ENCODE measurements at places on chromosomes 1 and 21.

- DNase-seq: no peak
Measured at GRCh38 chr21:36852293-36852692, 114.2 kb downstream of the HLCS start.

DNA sequence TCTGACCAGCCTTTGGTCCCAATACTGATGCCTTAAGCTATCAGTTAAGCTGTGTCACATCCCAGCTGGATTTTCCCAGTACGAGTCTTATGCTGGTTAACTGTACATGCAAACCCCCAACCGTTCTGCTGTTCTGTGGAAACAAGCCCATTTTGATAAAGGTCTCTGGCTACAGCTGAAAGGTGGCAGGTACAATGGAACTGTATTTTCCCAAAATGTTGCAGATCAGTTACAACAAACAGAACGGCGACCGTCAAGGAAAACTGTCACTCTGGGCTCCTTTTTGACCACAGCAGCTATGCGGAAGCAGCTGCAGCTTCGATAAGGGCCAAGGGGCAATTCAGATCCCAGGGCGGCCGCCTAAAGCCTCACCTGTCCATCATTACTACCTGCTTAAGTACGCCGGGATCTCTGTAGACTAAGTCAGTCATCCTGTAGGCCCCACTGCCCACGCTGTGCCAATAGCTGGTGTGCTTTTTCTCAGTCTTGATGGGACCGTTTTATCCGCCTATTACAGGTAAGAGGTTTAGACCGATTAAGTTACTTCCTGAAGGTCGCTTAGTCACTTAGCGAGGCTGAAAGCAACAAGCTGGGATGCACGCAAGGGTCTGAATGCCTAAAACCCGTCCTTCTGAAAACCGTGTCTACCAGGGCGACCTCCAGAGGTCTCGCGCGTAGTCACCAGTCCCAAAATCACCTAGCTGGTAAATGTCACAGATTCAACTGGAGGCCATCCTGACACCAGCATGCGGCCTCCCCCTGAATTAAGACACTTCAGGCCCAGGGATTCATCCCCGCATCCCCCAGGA lies 11.1 kb upstream of the RAB42 start:
- DNase-seq: peak; percentile 13

DNA sequence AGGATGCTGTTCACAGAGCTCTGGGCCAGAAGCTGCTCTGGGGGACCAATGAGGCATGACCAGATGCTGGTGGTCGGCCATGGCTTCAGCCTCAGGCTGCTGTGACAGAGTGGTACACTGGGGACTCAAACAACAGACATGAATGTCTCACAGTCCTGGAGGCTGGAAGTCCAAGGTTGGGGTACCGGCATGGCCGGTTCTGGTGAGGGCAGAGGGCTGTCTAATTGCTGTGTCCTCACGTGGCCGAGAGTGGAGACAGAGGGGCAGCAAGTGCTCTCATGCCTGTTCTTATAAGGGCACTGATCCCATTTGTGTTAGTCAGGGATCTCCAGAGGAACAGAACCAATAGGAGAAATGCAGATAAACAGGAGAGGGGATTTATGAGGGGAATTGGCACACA lies 253.5 kb upstream of the C1orf174 start:
- DNase-seq: no peak

DNA sequence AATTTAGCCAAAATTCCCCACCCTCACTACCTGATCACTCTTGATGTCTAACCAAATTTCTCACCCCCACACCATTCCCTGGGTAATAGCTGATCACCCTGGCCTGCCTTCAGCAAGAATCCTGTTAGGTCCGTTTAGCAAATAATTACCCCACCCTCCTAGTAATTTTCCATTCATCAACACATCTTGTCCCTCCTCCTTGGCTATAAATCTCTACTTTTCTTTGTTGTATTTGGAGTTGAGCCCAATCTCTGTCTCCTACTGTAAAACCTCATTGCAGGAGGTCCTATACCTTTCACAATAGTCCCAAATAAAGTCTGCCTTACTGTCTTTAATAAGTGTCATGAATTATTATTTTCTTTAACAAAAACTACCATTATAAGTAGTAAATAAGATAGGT lies 6.9 kb upstream of the PRKAA2 start:
- no peak for DNase-seq

DNA sequence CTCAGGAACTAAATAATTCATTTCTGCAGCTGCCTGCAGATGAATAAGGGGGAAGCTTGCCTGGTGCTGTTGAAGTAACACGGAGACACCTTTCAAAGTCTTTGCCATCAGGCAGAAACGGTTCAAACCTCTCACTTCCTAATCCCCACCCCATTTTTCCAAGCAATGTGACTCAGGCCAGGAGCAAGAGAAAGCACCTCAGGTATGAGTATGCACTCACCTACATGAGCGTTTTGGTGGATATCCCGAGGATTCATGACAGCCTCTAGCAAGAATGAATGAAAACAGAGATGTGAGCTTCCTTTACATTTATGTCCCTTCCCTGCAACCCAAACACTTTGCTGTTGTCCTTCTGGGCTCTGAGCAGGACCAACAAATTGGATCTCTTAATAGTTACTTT lies 63.4 kb upstream of the LAX1 start:
- DNase-seq: no peak

- DNase-seq: no peak
Measured at GRCh38 chr1:82485591-82486369, 685.0 kb downstream of the ADGRL2 start.

Data from inflammatory macrophage treated with lipopolysaccharide for 1 hour (primary cell).